C1 segment of cervical spinal cord (tissue), 14 donors: ENCODE measurements at places on chromosomes 12 and 14.
A peak's percentile ranks its signal among the peaks of the same experiment; 100 is the strongest.

GRCh38 chr12:98466640-98467400, 48.6 kb upstream of the TMPO start:
- no peak for DNase-seq

GRCh38 chr12:123867141-123867540, 105.0 kb downstream of the DNAH10 start:
- no peak for DNase-seq

DNA sequence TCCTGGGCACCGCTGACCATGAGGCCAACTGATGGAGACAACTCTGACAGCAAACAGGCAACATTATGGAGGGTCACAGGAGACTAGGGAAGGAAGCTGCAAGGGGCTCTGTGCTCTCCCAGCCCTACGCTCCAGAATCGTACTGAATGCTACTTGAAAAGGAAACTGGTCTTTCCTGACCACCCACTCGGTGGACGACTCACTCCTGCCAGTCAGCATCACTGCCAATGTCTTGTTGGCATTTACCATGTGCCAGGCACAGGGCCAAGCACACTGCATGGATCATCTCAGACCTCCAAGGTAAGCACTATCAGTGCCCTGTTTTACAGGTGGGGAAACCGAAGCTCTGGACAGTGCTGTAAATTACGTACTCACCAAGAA, 38.0 kb downstream of the CCDC85C start:
- DNase-seq = no peak

GRCh38 chr14:55356913-55357312, 54.7 kb downstream of the ATG14 start:
- no peak for DNase-seq

GRCh38 chr14:51730684-51731083, 79.0 kb downstream of the FRMD6 start:
- DNase-seq = no peak

DNA sequence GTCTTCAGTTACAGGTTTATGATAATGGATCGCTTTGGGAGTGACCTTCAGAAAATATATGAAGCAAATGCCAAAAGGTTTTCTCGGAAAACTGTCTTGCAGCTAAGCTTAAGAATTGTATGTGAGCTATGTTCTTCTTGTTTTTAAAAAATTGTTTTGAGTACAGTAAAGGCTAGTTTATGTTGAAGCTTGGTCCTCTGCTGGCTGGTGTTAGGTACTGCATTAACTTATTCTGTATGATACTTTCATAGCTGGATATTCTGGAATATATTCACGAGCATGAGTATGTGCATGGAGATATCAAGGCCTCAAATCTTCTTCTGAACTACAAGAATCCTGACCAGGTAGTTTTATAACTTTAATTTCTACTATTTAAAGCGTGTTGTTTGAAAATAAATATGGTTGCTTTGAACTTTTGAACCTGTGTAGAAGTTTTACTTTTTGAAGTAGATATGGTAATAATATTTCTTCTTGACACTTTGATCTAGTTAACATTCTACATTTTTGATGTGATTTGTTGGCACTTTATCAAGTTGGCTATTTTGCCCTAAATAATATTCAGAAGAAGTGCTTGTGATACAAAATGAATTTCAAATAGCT, 55.7 kb downstream of the VRK1 start:
- DNase-seq = no peak

DNA sequence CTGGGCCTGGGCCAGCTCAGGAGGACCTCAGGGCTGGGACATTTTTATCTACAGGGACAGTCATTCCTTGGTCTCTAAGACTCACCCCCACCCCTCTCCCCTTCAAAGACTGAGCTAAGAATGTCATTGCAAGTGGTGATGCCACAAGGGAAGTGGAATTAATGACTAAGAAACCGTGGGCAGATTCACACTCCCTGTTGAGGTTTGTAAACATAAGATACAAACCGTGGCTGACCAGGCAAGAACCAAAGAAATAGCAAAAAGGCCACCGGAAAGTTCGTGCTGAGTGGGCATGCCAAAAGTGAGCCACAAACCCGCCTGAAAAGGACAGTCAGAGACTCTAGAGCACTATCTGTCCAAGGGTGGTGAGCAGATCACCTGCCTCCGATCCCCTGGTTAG, 25.7 kb downstream of the NUAK1 start:
- peak; percentile 19 for DNase-seq

DNA sequence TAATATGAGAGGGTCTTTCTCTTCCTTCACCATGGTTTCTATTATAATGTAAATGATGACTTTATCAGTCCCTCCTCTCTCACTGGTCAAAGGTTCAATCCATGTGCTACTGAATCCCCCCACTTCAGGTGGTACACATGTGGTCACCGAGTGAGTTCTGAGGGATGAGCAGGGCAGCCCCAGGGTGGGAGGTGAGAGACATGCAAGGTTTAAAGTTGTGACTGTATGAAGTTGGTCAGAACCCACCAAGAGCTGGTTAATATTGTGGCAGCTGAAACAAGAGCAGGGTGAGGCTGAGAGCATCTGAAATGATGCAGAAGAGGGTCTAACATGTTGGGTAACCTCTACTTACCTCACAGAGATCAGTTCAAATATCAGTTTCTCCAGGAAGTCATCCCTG, 444.7 kb upstream of the FBXO33 start:
- no peak for DNase-seq

GRCh38 chr12:1799882-1800400, 20.4 kb upstream of the LRTM2 start:
- no peak for DNase-seq

DNA sequence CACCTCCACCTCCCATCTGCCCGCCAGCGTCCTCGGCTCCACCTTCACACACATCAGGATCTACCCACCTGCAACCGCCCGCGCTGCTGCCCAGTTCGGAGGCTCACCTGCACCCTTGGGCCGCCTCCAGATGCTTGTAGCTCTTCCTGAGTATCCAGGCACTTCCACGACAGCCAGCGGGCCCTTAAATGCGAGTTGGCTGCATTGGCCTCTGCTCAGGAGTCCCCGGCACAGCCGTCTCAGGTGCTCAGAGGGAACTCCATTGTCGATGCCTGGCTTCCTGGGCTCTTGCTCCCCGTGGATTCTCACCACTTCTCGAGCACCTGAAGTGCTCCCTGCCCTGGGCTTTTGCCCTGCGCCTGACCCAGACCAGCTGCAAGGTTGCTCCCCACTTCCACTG, 21.9 kb upstream of the CDCA4 start:
- DNase-seq = no peak

GRCh38 chr12:64065881-64066451, 156.1 kb downstream of the KICS2 start:
- DNase-seq = no peak

DNA sequence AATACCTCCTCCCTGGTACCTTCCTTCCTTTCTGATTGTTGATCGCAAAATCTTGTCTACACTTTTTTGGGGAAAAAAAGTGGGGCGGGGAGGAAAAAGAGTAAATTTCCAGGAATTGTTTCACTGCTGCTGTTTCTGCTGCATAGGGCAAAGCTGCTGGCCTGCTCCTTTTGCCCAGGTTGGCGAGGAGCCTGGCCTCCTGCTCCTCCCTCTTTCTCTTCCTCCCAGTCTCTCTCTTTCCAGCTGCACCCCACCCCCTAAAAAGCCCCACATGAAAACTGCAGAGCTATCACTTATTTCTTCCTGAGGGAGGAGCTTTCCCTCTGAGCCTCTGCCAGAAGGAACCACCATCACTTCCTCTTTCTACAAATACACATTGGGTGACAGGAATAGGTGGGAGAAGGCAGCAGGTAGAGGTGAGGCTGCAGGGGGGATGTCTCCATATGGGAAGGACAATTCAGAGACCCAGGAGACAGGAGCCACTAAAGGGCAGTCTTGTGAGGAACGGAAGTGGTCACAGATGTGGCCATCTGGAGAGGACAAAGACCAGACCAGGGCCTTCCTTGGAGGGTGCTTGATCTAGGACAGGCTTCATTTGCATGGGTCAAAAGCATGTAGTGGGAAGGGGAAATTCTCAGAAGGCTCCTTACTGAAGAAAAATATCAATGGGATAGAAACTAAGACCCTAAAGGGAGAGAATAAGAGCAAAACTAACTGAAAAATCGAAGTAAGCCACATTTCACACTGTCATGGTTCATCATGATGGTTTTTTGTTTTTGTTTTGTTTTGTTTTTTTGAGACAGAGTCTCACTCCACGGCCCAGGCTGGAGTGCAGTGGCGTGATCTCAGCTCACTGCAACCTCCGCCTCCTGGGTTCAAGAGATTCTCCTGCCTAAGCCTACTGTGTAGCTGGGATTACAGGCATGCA, 14.8 kb downstream of the ZBTB39 start:
- peak; percentile 10 for DNase-seq

DNA sequence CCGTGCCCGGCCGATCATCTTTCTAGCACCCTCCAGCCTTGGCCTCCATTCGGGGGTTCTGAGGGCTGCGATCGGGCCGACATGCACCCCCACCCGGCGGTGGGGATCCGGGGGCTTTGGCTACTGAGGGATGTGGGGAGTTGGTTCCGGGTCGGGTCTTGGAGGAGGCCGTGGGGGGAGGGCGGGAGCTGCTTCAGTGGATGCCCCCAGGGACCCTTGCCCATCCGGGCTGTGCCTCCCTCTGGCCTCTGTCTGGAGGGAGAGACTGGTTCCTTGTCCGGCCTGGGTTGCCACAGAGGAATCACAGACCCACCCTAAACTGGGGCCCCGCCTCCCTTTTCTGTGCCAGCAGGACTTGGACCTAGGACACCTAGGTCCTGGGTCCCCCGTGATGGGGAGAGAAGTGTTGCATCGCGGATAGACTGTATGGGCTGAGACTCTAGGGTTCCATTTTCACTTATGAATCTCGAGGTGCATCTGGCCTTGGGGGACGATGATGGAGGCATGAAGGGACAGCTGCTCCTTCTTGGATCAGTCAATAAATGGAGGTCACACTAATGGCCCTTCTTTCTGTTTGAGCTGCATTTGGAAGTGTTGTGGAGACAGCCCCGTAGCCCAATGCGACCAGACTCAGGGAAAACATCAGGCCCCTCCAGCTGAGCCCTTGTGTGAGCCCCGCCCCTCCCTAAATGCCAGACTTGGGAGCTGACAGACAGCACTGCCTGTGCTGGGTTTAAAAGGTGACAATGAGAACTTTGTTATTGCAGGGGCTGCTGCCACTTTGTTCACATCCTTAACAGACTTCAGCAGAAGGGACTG, 577 bp downstream of the DTX3 start:
- DNase-seq = no peak

DNA sequence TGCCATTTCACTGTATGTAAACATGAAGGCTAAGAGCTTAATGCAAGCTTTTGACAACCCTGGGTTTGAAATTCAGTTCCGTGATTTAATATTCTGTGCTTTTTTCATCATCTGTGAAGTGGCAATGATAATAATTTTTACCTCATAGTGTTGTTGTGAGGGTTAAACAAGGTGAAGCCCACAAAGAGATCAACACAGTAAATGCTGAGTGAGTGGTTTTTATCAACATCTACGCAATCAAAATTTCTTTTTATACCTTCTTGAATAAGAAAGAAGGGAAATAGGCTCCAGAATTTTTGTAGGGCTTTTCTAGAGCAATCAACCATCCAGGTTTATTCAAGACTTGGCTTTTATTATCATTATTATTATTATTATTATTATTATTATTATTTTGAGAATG, 490.8 kb downstream of the SOX5 start:
- DNase-seq = no peak

DNA sequence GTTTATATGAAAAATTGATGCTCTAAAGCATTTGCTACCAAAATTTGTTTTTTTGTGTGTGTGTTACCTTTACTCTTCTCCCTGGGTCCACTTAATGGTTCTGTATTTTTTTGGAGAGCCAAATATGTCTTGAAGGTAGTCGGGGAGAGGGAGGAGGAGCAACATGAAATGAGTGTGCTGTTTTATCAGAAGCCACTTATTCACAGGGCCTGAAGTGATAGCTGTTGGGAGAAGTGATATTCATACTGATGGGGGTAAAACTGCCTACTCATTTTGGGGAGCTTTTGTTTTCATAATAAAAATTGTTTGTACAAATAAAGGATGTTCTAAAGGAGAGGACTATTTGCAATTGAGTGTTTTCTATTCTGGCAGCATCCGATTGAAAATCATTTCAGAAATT, 29.2 kb downstream of the CRADD start:
- DNase-seq = no peak

- no peak for DNase-seq
These were observed 6.7 kb downstream of the FOXN4 start for GRCh38 chr12:109302358-109302757.

DNA sequence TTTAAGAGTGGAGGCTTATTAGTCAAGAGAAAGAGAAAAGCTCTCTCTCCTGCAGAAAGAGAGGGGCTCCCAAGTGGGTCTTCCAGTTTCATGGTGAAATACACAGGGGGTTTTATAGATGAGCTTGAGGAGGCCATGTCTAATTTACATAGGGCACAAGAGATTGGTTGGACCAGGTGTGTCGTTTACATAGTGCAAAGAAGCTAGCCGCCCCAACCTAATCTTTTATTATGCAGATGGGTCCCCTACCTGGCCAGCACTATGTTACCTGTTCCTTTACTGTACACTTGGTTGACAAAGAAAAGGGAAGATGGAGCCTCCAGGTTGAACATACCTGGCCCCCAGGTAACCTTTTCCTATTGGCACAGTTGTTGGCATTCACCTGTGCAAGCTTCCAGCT, 195.0 kb downstream of the PIK3C2G start:
- DNase-seq = no peak

- DNase-seq = no peak
These were observed 77.0 kb upstream of the FOXN3 start for GRCh38 chr14:89493877-89494634.

GRCh38 chr14:52265253-52265652, 2.2 kb upstream of the PTGDR start:
- DNase-seq = no peak

GRCh38 chr12:68020699-68021098, 31.5 kb downstream of the IFNG-AS1 start:
- DNase-seq = no peak

DNA sequence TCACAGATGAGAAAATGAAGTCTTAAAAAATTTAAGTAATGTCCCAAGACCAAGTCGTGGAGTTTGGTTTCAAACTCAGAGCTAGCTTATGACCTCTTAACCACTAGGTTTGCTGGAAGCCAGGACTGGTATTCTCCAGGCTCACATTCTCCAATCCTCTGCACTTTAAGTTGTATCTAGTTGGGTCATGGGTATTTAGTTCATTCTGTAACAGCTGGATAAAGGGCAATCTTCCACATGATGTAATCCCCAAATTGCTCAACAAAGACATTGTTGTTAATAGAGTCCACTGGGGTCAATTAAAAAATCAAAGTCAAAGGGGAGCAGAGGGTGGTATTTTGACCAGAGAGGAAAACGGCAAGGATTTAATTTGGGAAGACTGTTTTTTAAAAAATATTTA, 17.8 kb upstream of the GAS2L3 start:
- no peak for DNase-seq

- no peak for DNase-seq
These were observed 55.1 kb downstream of the PAWR start for GRCh38 chr12:79635676-79636075.

- no peak for DNase-seq
These were observed 191.2 kb upstream of the SSTR1 start for GRCh38 chr14:38016497-38016896.

DNA sequence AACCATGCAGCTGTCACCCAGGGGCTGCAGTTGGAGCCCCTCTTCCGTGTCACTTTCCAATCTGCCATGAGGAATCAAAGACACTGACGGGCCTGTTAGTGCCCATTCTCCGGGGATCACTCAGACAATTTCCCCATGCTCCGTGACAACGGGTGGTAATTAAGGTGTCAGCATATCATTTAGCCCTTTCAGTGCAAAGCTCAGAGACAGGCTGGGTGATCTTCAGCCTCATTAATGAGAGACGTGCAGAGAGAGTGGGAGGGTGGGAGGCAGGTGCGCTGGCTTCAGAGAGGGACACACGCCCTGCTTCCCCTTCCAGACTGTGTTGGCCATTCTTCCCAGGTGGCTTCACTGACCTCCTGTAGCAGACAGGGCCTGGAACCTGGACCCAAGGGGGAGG, 58.7 kb downstream of the MVK start:
- DNase-seq = no peak

GRCh38 chr12:128737292-128737966, 86.3 kb downstream of the SLC15A4 start:
- no peak for DNase-seq
